ENCODE measurements at places on chromosomes 5 and 9. TPM values are rescaled to one million over a fixed set of nuclear protein-coding genes. Genes with fewer than 3 reads are reported as not detected.

IL9 gene
- not detected for total RNA-seq

SLC31A2 gene
- 46.5 TPM for total RNA-seq

TTC23L gene
- not detected for total RNA-seq

FCN2 gene
- total RNA-seq = 0.73 TPM

PDLIM4 gene
- total RNA-seq = 102 TPM

BNIP1 gene
- total RNA-seq = 11.7 TPM

GLE1 gene
- total RNA-seq = 22.9 TPM

FCN1 gene
- 0.44 TPM for total RNA-seq

AGXT2 gene
- total RNA-seq = not detected

WNT8A gene
- total RNA-seq = not detected

WDR31 gene
- total RNA-seq = 1.9 TPM

IFNA2 gene
- not detected for total RNA-seq

IDNK gene
- total RNA-seq = 9.0 TPM

CA9 gene
- total RNA-seq = 0.16 TPM

SNCAIP gene
- total RNA-seq = 9.8 TPM

CFAP157 gene
- not detected for total RNA-seq

IL3 gene
- not detected for total RNA-seq

CSF1R gene
- 79.0 TPM for total RNA-seq

DNA sequence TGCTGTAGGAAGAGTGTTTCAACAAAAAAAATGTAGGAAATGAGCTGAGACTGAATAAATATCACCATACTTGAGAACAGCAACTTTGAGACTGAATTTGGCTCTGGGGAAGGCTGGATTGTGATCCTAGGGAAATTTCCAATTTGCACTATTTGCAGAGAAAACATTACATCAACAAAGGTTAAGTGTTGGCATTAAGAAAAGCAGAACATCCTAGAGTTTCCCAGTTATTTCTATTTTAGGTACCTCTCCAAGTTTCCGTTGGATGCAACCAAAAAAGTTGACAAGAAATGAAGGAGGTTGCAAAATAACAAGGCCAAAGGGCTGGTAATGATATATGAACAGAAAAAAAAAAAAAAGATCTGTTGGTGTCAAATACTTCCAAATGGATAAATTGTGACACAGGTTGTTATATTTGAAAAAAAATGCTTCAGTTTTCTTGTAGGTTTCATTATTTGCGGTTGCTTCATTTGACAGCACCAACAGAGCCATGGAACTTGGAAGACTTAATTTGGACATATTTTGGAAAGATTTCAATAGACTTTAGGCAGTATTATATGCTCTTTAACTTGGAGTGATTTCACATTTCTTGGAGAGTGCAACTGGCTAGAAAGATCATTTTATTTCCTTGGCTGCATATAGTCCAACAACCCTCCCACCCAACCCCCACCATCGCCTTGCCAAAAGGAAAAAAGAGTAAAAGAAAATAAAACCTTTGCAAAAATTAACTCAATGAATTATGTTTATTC, 230.8 kb downstream of the ZNF608 start:
- DNase-seq = no peak

DNA sequence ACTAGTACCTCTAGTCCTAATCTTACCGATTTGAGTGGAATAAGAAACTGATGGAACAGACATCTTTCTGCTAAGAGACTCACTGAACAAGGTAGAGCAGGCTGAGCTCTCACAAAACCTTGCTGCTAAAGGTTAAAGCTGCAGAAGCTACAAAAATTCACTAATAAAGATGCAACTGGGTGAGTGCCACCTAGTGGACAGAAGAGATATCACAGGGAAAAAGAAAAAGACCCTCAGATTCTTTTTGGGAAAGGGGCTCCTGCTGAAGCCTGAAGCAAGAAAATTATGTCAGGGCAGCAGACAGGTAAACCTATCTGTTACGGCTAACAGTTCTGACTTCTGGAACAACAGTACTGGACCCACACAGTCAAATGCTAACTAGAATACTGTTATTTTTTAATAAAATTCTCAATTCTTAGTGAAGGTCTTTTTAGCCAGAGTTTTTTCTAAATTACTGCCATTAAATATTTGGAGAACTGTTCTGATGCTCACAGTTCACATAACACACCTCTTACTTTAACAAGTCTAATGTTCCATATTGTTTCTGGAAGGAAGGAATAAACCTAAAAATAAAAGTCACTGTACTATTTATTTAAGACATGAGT, 51.2 kb downstream of the DIAPH1 start:
- no peak for DNase-seq

GRCh38 chr9:93030642-93031628, 27.6 kb upstream of the SUSD3 start:
- no peak for DNase-seq

DNA sequence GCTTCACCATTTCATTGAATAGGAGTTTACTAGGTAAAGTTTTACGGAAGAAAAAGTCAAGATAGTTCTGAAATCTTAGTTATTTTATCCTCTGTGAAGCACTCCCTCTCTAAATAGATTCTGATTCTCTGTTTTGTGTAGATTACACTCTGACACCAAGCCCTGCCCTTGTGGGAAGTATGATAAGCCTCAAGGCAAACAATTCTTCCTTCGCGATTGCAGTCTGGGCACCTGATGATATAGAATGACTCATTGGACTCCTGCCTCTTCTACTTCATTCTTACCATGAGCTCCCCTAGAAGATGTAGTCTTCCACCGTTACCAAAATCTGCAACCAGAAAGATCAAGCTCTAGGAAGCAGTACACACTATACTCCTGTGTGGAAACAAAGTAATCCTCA, 626.9 kb upstream of the PTGER4 start:
- DNase-seq = no peak

- no peak for DNase-seq
Observed at GRCh38 chr5:157594257-157594656, 18.7 kb upstream of the ADAM19 start.

DNA sequence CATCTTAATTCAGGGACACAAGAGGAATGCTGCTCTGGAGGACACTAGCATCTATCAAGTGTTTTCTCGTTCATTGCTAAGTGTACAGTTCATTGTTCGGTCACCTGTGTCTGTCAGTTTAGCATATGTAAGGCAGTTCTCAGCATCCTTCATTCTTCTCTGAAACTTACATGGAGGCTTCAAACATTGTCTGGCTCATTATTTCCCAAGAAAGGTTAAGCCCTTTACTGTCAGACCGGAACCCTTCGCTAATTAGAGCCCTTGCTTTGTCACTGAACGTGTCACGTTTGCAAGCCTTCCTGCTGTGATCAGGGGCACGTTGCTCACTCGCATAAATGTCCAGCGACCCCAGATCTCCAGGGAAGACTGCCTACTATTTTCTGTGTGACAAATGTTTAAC, 62.3 kb upstream of the RIOK2 start:
- DNase-seq = no peak

GRCh38 chr5:131109540-131110255, 55.4 kb downstream of the HINT1 start:
- DNase-seq = no peak

- DNase-seq = no peak
Observed at GRCh38 chr5:75057561-75057960, 5.2 kb upstream of the GCNT4 start.

GRCh38 chr5:89327608-89328007, 444.6 kb upstream of the MEF2C start:
- DNase-seq = no peak

DNA sequence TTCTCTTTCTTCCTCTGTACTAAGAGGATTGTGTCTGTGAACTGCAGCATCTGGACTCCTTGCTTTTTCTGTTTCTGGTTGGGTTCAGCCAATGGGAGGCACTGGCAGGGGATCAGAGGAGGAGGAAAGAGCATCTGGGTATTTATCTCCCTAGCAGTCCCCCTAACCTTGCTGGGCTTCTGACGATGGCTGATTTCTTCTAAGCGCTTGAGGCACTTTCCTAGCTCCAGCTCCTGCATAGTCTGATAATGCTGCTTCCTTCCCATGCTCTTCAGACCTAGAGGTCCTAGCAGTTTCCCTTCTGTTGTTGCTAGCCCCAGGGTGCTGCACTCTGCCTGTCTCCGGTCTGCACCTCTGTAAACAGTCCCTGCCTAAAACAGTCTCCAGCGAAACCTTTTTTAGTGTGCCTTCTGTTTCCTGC, 225.1 kb downstream of the PDZD2 start:
- no peak for DNase-seq

DNA sequence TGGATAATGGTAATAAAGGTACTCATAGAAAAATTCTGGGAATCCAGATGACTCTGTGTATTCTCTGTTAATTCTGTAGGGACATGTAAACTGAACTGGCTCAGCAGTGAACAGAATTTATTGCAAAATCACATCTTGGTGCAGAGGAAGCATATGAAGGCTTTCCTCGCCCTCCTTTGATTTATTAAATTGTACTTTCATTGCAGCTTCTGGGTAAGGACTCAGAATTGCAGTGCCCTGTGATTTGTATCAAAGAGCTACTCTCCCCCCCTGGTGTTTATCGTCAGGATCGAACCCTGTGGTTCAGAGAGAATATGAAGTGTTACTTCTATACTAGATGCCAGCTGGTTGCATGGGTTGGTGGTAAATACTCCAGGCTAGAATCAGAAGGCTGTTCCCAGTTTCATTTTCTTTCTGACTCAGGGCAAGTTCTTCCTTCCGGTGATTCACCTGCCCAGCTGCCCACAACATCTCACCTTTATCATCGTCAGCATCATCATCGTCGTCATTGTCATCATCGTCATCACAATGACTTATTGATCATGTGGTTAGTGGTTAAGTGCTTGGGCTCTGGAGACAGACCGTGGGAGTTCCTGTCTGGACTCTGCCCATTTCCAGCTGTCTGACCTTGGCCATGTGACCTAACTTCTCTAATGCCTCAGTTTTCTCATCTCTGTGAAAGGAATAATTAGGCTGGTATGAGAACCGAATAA, 238.8 kb downstream of the ARHGAP26 start:
- no peak for DNase-seq

GRCh38 chr9:87590996-87591395, 93.3 kb downstream of the DAPK1 start:
- DNase-seq = no peak

Measured in breast epithelium (tissue), 4 donors.